ENCODE measurements at places on chromosomes 16 and 17.

- no peak for DNase-seq
Measured at GRCh38 chr16:85421338-85422195, 191.6 kb upstream of the GSE1 start.

- peak; percentile 73 for DNase-seq
Measured at GRCh38 chr17:16353317-16354174, at the start of gene CENPV. CENPV (minus strand) TSS chr17:16353469; CDS start chr17:16353436, 33 bp downstream.

- no peak for DNase-seq
Measured at GRCh38 chr17:63365366-63366240, 80.5 kb downstream of the CYB561 start.

DNA sequence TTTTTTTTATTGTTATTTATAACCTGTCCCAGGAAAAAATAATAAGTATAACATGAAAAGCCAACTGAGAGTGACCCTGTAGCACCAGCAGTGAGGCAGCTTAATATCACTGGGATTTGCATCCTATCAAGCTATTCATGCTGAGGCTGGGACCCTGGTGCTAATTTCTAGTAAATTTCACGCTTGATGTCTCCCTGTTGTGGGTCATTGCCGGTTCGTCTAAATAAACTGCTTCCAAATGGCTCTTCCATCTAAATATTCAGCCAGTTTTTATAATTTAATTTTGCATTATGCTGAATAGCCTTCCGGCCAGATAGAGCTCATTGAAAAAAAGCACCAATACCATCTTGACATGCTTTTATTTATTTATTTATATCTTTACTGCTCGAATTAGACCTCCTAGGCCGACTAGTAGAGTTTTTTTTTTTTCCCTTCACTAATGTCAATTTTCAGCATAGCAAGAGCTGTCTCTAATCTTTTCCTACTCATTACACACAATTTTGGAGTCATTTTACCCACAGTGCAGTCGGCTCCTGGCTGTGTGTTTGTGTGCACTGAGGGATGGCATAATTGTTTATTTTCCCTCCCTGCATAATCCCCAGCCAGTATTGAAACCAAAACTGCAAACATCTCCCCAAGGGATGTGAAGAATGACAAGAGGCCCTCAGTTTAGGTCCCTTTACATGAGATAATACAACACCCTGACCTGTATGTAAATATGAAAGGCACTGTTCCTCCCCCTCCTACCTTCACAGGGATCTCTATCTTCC lies 168.8 kb downstream of the AATF start:
- DNase-seq = no peak

DNA sequence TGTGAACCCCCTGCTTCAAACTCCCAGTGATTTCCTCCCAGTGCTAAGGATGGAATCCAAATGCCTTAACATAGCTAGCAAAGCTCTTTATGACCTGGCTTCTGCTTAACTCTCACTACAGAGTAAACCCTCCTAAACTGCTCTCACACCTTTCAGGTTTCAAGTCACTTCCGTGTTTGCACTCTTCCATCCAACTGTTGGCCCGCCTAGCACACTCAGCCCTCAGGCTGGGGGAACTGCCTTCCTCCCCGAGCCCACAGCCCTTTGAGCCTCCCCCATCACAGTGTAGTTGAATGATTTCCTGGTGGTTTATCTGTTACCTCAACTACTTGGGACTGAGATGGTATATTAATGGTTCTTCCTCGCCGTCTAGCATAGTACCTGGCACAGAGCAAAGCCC lies 342.5 kb downstream of the NPIPA8 start:
- DNase-seq = no peak

- no peak for DNase-seq
Measured at GRCh38 chr17:66416207-66416940, 114.0 kb downstream of the PRKCA start.

- no peak for DNase-seq
Measured at GRCh38 chr16:2512735-2513404, 882 bp upstream of the ATP6V0C start.

DNA sequence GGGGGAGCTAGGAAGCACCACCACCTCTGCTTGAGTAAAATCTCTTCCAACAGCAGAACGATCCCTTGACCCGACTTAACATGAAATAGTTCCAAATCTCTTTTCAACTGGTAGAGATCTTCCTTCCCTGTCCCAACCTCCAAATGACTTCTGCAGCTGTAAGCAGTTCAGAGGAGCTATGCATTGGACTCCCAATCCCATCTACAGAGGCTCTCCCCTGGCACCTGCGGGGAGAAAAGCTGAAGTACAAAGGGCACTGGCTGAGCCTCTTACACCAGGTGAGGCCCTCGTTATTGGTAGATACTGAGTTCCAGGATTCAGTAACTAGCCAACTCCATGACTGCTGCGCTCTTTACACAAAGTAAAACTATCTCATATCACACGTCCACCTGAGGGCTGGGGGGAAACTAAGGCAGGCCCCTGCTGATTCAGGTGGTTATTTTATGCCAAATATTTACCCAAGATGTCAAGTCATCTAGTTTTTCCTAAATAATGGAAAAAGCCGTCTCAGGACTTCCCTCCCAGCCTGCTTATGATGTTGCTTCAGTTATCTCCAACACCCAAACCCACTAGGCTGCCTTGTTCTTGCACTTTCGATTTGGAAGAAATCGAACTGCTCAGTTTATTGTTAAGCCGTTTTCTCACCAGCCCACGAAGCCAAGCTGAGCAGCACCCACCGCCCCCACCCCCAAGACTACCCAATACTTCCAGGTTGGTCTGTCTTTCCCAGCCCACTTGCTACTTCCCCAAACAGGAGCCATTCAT lies 3.2 kb downstream of the ACTG1 start:
- peak; percentile 57 for DNase-seq

DNA sequence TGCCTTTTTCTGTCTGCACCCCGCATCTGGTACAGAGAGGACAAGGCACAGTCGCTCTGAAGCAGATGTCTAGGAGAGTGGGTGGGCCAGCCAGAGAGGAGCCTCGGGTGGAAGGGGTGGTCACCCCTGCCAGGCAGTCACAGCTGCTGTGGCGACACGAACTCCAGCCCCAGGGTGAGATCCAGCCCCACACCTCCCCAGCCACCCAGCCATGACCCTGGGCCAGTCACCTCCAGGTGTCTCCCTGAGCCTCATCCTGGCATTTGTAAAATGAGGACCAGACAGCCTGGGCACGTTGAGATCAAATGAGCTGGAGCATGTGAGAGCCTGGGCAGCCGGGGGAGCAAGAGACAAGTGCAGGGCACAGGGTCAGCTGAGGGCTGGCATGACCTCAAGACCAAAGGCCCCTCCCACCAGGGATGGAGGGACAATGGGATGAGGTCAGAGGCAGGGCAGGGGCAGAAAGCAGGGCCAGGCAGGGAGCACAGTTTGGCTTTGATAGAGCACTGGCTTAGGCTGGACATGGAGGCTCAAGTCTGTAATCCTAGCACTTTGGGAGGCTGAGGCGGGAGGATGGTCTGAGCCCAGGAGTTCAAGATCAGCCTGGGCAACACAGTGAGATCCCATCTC lies 7.7 kb downstream of the ADAM11 start:
- DNase-seq = no peak

GRCh38 chr17:60959696-60960095 lies 282.0 kb downstream of the BCAS3 start:
- no peak for DNase-seq

DNA sequence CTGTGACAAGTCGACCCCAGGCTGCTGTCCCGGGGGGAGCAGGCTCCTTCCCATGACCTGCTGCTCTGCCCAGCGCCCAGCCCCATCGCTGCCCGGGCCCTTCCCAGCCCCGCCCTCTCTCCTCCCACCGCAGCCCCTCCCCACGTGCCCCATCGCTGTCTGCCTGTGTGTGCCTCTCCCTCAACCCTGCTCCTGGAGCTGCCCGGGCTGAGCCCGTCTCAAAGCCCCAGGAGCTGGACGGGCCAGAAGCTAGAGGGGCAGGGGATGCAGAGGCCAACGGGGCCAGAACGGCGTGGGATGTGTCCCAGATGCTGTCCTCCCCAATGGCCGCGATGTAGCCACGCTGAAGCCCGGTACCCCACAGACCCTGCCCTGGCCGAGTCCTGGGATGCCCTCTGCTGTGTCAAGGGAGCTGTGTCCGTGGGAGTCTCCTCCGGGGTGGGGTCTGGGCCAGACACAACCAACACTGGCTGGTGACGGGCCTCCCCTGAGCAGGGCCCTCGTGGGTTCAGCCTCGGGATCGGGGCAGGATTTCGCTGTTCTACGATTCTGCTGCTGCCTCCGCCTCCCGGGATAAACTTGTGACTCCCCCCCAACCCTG lies 118.2 kb upstream of the ZNF750 start:
- no peak for DNase-seq

GRCh38 chr17:21248500-21248899 lies 4.7 kb downstream of the NATD1 start:
- DNase-seq = no peak

GRCh38 chr16:58485184-58485887 lies 14.6 kb upstream of the NDRG4 start:
- DNase-seq = no peak

GRCh38 chr16:29702269-29702668 lies 23.3 kb downstream of the QPRT start:
- DNase-seq = peak; percentile 72

DNA sequence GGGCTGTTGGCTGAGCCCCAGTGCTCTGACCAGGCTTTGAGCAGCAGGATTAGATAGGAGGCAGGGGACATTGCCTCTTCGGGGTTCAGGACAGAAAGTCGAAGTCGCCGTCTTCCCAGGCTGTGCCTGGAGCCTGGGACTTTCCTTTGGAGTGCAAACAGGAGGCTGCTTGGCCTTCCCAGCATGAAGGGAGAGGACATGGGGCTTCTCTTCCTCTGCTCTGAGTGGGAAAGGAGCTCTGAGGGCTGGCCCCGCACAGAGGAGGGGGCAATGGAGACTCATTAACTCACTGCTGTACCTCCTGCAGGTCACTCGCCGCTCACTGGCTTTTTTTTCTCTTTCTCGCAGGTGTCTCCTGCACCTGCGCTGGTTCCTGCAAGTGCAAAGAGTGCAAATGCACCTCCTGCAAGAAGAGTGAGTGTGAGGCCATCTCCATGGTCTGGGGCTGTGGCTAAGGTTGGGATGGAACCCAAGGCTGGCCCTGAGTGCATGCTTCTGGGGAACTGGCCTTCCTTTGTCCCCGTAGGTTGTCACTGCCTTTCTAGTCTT lies 642 bp downstream of the MT1F start:
- no peak for DNase-seq

GRCh38 chr16:81542609-81543570 lies 98.3 kb downstream of the CMIP start:
- no peak for DNase-seq

DNA sequence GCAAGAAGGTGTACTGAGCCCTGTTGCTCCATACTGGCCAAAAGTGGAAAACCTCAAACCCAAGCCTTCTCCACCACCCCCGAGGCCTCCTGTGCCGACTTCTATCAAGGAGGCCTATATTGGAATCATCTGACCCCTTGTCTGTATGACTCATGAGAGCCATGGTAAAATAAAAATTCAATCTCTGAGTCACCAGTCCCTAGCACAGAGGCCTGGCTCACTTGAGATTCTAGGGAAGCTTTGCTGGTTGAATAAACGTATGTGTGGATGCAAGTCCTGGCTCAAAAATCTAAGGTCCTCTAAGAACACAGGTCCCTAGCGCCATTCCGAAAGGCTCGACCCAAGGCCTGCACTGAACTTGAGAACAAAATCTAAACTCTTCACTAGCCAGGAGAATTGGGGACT lies 15.0 kb downstream of the NSMCE1 start:
- no peak for DNase-seq

DNA sequence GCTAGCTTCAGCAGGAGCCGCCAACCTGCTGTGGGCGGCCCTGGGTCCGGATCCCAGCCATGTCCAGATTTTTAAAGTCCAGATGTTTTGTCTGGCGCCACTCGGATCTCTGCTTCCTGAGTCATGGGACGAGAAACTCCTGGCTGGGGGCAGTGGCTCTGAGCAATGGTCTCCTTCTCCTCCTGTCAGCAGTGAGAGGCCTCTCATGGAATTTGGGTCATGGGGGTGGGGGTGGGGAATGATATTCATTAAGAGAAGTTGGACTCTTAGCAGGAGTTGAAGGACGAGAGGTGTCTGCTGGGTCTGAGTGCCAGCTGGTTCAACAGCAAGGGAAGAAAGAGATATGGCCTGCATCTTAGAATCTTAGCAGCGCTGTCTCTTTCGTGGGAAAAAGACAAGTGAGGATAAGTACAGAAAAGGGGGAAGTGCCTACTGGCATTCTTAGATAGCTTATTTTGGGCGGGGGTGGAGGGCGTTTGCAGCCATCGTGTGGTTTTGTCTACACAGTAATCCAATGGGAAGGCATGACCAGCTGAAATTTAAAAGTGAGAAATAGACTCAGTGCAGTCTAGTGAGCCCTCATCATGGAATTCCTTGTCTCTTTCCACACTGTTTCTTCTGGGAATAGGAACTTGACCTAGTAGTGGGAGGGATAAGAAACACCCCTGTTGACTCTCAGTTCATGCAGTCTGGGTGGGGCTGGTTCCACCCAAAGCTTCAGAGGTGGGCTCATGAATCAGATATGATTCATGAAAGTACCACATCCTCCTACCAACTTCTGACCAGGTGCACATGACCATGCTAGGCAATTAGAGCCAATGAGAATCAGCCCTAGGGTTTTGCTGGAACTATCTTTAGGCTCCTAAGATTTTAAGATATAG lies 80.5 kb downstream of the MYH13 start:
- DNase-seq = no peak

DNA sequence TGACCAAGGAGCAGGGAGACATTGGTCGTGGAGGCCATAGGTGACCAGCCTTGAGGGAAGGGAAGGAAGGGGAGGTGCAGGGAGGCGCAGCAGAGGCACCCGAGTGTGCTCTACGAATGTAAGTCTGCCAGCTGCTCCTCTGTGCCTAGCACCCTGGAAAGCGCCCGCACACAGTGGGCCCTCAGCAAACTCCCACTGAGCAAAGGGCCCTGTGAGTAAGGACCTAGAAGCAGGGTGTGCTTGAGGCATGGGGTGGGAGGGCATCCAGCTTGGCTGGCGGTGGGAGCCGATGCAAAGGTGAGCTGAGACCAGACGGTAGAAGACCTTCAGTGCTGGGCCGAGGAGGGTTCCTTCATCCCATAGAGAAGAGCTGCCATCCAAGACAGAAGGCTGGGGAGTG lies 36.2 kb upstream of the MEOX1 start:
- no peak for DNase-seq

DNA sequence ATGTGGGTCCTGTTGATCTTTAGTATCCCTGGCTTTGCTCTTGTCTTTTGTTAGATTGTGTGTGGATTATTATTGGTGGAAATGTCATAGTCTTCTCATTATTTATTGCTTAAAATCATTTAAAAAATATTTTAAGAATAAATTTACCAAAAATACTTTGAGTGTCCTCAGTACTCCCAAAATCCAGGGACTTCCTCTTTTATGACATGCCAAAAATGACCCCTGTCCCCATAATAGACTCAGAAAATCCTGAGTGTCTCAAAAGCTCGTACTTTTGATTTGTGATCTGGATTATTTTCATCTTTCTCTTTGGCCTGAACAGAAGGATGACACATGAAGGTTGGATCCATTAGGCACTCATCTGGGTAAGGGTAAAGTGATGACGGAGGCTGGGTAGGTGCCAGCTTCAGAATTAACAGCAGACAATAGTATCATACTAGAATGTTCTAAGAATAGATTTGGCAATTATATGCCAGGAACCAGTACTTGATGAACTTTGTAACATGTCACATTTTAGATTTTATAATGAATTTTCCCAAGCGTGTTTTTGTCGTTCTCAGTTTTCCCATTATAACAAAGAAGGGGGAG lies 602.2 kb upstream of the CDH8 start:
- DNase-seq = no peak

GRCh38 chr17:81577278-81578000 lies 25.3 kb upstream of the FAAP100 start:
- DNase-seq = peak; percentile 11

GRCh38 chr16:84999200-84999599 lies 12.1 kb downstream of the ZDHHC7 start:
- no peak for DNase-seq

GRCh38 chr16:55488306-55488705 lies 9.3 kb downstream of the MMP2 start:
- no peak for DNase-seq

Data from CD4-positive, alpha-beta T cell treated with Interleukin-21 for 1 hour (primary cell).